Lung (tissue), 17 donors: ENCODE measurements at places on chromosomes 5 and 9. TPM values are rescaled to one million over a fixed set of nuclear protein-coding genes. Genes with fewer than 3 reads are reported as not detected.

- no peaks in the 10 kb centered on the region for H3K36me3 ChIP-seq
- no peak for DNase-seq
- H3K27ac ChIP-seq = no peak overlapping the region
- no peaks in the 10 kb centered on the region for H3K27me3 ChIP-seq
These were observed 48.4 kb upstream of the TUT7 start for GRCh38 chr9:86402591-86402990.

The SOHLH1 gene
- not detected for total RNA-seq

- no peaks in the 10 kb centered on the region for H3K4me1 ChIP-seq
- no peak overlapping the region for H3K4me3 ChIP-seq
- no peaks in the 10 kb centered on the region for H3K27me3 ChIP-seq
- H3K36me3 ChIP-seq = no peaks in the 10 kb centered on the region
These were observed 654.0 kb upstream of the ACO1 start for GRCh38 chr9:31730398-31730797.

- DNase-seq = no peak
- no peak overlapping the region for H3K27ac ChIP-seq
- H3K4me3 ChIP-seq = no peak overlapping the region
- H3K36me3 ChIP-seq = no peaks in the 10 kb centered on the region
- H3K27me3 ChIP-seq = peaks cover 2% of the 10 kb centered on the region
- H3K4me1 ChIP-seq = no peaks in the 10 kb centered on the region
These were observed 19.7 kb upstream of the GRIA1 start for GRCh38 chr5:153470736-153471135.

GRCh38 chr5:55578771-55579170, 44.0 kb upstream of the PLPP1 start:
- peaks cover 16% of the 10 kb centered on the region for H3K4me1 ChIP-seq
- peak overlapping the region; percentile 51 for H3K27ac ChIP-seq
- H3K4me3 ChIP-seq = no peak overlapping the region
- no peak for DNase-seq

- H3K4me1 ChIP-seq = no peaks in the 10 kb centered on the region
- H3K27ac ChIP-seq = no peak overlapping the region
- no peaks in the 10 kb centered on the region for H3K36me3 ChIP-seq
- DNase-seq = no peak
These were observed 104.8 kb downstream of the ISOC1 start for GRCh38 chr5:129199308-129199707.

The MCTP1 gene
- 34.8 TPM for total RNA-seq

DNA sequence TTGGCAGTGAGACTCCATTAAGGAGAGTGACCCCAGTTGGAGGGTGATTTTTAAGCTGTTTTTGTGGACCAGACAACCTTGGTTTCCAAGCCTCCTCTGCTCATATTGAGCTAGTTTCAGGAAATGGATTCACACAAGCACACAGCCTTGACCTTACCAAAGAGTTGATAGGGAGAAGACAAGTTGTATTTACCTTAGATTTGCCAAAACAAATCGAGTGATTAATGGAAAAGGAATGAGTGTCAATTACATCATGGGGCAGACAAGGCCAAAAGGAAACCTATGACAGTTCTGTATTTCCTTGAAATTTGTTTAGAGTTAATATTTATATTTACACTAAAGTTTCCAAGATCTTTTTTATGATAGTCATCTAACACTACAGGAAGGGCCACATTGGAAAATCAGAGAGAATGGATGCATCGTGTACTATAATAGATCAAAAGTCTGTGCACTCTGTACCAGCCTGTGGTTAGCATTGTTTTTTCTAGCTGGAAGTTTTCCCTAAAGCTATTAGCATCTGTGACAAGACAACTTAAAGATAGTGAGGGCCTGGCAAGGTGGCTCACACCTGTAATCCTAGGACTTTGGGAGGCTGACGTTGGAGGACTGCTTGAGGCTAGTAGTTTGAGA, 86.0 kb upstream of the FER start:
- H3K4me3 ChIP-seq = no peak overlapping the region
- no peaks in the 10 kb centered on the region for H3K36me3 ChIP-seq
- no peak for DNase-seq
- no peaks in the 10 kb centered on the region for H3K27me3 ChIP-seq
- peaks cover 3% of the 10 kb centered on the region for H3K4me1 ChIP-seq
- no peak overlapping the region for H3K27ac ChIP-seq

The CCL27 gene
- total RNA-seq = 0.55 TPM

The ENG gene
- 182 TPM for total RNA-seq

The MYO10 gene
- total RNA-seq = 40.6 TPM

The ITGA2 gene
- total RNA-seq = 22.3 TPM
